ENCODE measurements at places on chromosomes 3 and 15. TPM values are rescaled to one million over a fixed set of nuclear protein-coding genes. Genes with fewer than 3 reads are reported as not detected.
A peak's percentile ranks its signal among the peaks of the same experiment; 100 is the strongest.

DNA sequence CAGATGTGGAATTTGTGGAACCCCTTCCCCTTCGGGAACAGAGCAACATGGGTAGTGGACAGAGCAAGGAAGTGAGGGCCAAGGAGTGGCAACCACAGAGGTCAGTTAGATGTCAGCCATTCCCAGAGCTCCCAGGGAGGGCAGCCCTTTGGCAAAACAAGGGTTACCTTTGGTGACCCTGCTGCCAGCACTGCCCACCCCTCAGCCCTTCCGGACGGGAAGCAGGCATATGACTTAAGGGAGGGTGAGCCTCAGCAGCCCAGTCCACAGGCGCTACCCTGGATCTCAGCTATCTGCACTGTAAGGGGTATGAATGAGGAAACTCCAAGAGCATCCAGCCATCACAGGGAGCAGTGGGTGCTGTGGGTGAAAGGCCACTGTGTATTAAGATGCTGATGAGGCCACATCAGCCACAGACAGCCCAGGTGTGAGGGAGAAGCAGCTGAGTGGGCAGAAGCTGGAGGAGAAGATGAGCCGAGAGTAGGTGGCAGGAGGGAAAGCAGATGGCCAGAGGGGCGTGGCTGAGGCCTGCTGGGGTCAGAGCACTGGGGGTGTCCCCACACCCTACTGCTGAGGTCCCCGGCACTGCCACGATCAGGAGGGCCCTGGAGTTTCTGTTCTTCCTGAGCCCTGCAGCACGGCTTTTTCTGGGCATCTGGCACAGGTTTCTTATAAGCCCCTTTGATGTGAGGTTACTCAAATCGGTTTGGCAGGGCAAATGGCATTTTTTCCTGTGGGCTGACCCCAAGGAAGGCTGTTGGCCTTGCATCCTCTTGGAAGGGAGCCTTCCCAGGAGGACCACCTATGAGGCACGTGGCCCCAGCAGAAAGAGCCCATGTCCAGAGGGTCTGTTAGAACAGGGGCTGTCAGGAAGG, 6.2 kb downstream of the PLA2G4D start:
- H3K36me3 ChIP-seq, result no peaks in the 10 kb centered on the region
- no peak overlapping the region for H3K4me3 ChIP-seq
- peaks cover 2% of the 10 kb centered on the region for H3K27me3 ChIP-seq
- DNase-seq, result no peak

DNA sequence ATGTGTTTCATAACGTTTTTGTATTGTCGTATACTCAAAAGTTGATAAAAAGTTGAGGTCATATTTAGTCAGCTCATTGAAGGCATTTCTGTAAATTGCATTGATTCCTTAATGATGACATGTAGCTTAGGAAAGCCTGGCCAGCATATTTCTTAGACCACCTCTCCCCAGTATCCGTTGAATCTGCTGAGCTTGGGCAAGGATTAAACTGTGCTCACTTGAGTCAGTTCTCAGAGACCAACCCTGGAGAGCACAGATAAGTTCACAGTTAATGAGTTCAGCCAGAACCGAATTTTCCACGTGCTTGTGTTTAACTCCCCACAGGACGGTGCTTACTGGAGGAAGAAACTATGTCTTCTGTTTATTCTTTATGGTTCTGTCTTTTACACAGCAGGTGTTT, 132.7 kb downstream of the SLC25A26 start:
- H3K27me3 ChIP-seq, result no peaks in the 10 kb centered on the region
- peaks cover 9% of the 10 kb centered on the region for H3K4me1 ChIP-seq
- DNase-seq, result no peak
- H3K4me3 ChIP-seq, result no peak overlapping the region

Gene NRG4
- total RNA-seq, result not detected

DNA sequence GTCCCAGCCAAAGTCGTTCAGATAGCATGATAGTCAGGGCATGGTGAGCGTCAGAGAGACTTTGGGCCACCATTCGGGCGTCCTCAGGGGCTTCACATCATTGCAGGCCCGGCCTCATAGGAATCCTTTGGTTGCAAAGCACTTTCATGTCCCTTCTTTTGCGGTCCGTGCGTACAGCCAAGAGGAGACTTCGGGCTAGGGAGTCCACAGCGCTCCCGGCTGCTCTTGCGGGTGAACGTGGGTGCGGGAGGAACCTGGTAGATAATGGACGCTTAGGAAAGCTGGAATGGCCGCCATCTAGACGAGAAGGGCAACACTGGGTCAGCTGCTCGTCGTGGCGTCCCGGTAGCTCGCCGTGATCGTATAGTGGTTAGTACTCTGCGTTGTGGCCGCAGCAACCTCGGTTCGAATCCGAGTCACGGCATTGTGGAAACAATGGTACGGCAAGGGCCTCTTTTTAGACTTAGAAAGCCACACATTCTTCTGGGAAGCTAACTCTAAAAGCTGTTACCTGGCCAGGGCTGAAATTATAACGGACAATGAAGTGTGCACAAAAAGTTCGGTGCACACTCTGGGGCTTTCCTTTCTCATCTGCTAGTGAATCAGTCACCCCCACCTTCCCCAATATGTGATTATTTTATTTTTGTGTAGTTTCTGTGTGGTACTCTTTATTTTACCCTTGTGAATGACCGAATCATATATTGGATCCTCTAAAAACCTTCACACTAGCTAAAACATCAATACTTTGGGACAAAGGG, 13.2 kb upstream of the SHF start:
- H3K27ac ChIP-seq, result no peak overlapping the region
- no peaks in the 10 kb centered on the region for H3K27me3 ChIP-seq
- H3K4me3 ChIP-seq, result no peak overlapping the region
- DNase-seq, result peak; percentile 88
- H3K4me1 ChIP-seq, result peaks cover 21% of the 10 kb centered on the region
- no peaks in the 10 kb centered on the region for H3K36me3 ChIP-seq

DNA sequence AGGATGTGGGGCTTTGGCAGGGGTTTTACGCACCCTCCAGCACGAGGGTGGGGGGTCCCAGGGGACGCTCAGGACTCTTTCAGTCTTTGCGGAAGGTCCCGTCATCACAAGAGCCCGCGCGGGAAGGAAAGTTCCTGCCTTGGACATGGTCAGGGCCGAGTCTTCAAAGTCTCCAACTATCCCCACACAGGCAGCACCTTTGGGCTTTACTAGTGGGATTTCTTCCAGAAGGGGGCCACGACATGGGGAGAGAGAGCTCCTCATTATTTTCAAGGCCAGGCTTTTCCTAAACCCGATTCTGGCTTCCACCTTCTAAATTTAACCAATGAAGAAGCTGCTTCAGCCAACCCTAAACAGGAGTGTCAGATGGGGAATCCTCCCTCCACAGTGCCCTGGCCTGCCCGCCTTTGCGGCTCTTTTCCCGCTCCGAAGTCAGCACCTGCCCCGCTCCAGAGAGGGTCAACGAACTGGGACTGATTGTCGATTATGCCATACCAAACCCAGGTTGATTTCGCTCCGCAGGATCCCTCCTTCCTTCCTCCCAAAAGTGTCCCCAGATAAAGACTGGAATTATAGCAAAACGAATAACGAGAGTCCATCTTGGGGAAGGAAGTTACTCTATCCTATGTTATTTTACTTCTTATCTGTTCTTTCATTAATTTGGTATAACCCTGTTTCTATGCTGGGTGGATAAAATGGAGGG, 11.0 kb downstream of the SHOX2 start:
- no peaks in the 10 kb centered on the region for H3K36me3 ChIP-seq
- peaks cover 19% of the 10 kb centered on the region for H3K4me1 ChIP-seq
- no peak overlapping the region for H3K4me3 ChIP-seq

GRCh38 chr3:12139111-12139511, 19.6 kb downstream of the TIMP4 start:
- no peaks in the 10 kb centered on the region for H3K4me1 ChIP-seq
- DNase-seq, result peak; percentile 62
- H3K27ac ChIP-seq, result no peak overlapping the region
- no peaks in the 10 kb centered on the region for H3K36me3 ChIP-seq

GRCh38 chr15:66900586-66901310, 164.7 kb upstream of the SMAD3 start:
- H3K4me3 ChIP-seq, result no peak overlapping the region
- no peaks in the 10 kb centered on the region for H3K27me3 ChIP-seq
- no peaks in the 10 kb centered on the region for H3K36me3 ChIP-seq
- H3K27ac ChIP-seq, result no peak overlapping the region
- no peak for DNase-seq

DNA sequence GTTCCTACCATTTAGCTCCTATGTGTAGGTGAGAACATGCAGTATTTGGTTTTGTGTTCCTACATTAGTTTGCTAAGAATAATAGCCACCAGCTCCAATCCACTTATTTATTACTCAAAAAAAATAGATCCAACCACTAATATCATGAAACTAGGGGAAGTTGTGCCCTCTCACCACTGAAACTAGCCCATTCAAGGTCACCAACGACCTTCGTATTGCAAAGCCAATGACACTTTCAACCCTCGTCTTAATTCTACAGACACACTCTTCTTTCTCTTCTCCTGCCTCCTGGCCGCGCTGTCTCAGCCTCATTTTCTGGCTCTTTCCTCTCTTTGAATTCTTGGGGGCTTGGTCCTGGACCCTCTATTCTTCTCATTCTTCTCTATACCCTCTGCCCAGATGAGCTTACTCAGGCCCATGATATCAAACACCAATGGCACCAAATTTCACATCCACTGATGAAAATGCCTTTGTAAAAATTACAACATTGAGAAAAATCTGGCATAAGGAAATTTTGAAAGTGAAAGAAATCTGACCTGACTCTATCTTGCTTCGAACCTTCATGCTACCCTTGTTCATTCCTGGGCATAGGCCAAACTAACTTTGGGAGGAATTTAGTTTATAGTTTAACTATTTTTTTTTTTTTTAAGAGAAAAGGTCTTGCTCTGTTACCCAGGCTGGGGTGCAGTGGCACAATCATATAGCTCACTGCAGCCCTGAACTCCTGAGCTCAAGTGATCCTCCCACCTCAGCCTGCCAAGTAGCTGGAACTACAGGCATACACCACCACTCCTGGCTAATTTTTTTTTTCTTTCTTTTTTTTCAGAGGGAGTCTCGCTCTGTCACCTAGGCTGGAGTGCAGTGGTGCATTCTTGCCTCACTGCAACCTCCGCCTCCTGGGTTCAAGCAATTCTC, 25.4 kb upstream of the LIMD1 start:
- H3K27ac ChIP-seq, result no peak overlapping the region
- DNase-seq, result no peak
- no peak overlapping the region for H3K4me3 ChIP-seq
- H3K36me3 ChIP-seq, result no peaks in the 10 kb centered on the region

DNA sequence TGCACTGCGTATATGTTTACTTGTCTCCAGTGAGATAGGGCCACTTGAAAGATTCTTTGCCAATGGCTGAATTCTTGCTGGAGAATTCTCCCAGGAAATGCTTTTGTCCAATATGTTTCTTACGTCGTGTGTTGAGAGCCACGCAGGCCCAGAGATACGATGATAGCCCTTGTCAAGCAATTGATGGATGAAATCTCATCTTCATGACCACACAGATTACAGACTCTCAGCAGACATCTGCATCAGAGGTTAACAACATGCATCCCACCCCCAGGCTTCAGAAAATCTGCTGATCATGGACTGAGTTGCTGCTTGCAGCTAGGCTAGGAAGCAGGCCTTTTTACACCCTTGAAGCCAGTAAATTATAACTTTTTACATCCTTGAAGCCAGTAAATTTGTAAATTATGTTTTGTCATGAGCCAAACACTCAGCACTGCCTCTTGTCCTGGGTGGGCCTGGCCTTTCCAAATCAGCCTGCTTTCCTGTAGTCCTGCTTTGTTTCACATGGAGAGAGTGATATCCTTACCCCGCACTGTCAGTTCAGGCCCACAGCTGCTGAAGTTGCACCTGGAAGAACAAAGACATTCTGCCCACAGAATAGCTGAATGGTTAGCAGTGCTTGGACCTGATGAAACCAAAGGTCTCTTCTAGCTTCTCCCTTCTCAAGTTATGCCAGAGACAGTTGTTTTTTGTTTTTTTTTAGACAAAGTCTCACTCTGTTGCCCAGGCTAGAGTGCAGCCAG, 84.4 kb downstream of the GPR156 start:
- H3K4me3 ChIP-seq, result no peak overlapping the region
- H3K4me1 ChIP-seq, result no peaks in the 10 kb centered on the region
- DNase-seq, result no peak
- no peaks in the 10 kb centered on the region for H3K27me3 ChIP-seq

DNA sequence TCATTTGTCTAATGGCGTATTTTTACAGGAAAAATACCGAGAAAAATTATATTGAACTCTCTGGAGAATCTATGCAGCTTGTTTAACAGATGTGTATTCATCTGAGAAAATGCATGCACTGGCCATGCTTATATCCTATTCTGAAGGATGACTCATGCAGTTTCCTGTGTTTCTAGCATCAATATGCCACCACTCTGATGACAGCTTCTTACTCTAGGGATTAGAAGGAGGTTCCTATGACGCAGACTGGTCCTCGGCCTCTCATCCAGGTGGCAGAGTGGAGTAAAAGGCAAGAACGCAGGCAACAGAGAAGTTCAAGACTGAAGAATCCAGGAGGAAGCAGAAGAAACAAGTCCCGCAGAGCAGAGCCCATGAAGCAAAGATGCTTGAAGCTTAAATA, 910.0 kb upstream of the ROBO1 start:
- DNase-seq, result no peak
- no peaks in the 10 kb centered on the region for H3K36me3 ChIP-seq
- H3K27me3 ChIP-seq, result no peaks in the 10 kb centered on the region
- no peak overlapping the region for H3K4me3 ChIP-seq
- H3K27ac ChIP-seq, result no peak overlapping the region

GRCh38 chr15:25182098-25182478, 227.3 kb downstream of the SNRPN start:
- DNase-seq, result no peak
- H3K4me1 ChIP-seq, result no peaks in the 10 kb centered on the region
- H3K4me3 ChIP-seq, result no peak overlapping the region
- H3K36me3 ChIP-seq, result no peaks in the 10 kb centered on the region
- H3K27me3 ChIP-seq, result no peaks in the 10 kb centered on the region
- no peak overlapping the region for H3K27ac ChIP-seq

DNA sequence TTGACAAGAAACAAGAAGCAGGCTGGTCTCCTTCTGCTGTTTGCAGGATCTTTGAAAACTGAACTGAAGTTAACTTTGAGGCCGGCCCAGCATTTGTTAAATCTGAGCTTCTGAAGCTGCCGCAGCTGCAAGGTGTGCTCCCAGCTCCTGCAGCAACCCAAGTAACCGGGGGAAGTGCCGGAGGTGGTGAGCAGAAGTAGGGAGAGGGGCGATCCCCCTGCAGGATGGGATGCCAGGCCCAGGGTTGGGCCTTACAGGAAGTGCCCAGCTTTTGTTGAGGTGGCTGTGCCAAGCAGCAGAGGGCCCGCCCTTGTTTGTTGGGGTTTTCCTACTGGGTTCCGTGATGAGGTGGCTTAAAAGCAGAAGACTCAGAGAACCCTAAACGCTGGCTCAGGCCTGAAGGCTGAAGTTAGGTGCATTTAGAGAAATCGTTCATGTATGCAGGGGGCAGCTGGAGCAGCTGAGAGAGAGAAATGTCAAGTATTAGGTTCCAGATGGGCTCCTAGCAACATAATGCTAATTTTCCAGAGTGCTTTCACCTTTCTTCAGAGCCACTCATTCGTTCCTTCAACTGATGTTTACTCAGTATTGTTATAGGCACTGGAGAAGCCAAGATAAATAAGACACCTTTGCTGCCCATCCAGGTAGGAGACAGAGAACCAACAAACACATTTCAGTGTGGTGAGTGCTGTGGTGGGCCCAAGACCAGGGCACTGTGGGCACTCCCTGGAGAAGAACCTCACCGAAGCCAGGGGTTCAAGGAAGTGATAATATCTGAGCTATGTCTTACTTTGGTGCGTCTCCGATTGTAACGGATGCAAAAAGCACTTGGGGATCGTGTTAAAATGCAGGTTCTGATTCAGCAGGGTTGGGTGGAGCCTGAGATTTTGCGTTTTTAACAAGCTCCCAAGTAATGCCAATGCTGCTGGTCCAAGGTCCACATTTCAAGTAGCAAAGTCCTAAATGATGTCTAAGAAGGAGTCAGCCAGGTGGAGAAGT, 42.2 kb upstream of the PLCL2 start:
- H3K27me3 ChIP-seq, result no peaks in the 10 kb centered on the region
- peak overlapping the region; percentile 69 for H3K4me3 ChIP-seq
- peak overlapping the region; percentile 95 for H3K27ac ChIP-seq
- H3K4me1 ChIP-seq, result peaks cover 75% of the 10 kb centered on the region

Gene ILDR1
- 0.09 TPM for total RNA-seq
